GM12878 (cell line): ENCODE measurements at places on chromosomes 3 and 15. TPM values are rescaled to one million over a fixed set of nuclear protein-coding genes. Genes with fewer than 3 reads are reported as not detected.
A peak's percentile ranks its signal among the peaks of the same experiment; 100 is the strongest.

- DNase-seq: no peak
Measured at GRCh38 chr15:91894606-91895005, 41.1 kb downstream of the SLCO3A1 start.

The CATSPER2 gene
- 2.0 and 3.5 TPM in 2 replicates for polyA plus RNA-seq

DNA sequence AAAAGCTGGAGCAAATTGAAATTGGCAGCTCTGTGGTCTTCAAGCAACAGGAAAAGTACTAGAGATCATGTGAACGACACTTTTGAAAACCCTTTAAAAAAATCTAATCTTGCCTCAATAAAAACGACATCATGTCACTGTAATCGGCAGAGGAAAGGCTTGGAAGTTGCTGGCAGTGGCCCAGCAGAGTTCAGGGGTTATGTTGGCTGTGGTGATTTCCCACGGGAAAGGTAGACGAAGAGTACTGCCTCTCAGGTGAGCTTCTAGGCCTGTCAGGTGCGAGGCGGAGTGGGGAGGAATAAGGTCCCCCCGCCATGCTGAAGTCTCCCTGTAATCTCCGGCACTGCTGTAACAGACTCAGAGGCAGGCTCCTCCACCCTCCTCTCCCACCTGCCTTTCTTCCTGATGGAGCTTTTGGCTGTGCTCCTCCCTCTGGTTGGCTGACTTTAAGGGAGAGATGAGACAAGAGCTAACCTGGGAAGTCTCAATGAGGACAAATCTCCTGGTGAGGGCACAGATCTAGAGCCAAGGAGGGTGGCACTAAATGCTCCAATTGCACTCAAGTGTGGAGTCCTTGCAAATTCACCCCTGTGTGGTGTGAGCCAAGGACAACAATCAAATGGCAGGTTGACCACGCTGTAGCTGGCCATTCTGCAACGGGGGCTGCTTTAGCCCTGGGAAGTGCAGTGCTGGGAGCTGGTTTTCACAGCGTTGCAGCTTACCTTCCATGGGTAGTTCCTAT lies 18.7 kb upstream of the HES1 start:
- DNase-seq: no peak

DNA sequence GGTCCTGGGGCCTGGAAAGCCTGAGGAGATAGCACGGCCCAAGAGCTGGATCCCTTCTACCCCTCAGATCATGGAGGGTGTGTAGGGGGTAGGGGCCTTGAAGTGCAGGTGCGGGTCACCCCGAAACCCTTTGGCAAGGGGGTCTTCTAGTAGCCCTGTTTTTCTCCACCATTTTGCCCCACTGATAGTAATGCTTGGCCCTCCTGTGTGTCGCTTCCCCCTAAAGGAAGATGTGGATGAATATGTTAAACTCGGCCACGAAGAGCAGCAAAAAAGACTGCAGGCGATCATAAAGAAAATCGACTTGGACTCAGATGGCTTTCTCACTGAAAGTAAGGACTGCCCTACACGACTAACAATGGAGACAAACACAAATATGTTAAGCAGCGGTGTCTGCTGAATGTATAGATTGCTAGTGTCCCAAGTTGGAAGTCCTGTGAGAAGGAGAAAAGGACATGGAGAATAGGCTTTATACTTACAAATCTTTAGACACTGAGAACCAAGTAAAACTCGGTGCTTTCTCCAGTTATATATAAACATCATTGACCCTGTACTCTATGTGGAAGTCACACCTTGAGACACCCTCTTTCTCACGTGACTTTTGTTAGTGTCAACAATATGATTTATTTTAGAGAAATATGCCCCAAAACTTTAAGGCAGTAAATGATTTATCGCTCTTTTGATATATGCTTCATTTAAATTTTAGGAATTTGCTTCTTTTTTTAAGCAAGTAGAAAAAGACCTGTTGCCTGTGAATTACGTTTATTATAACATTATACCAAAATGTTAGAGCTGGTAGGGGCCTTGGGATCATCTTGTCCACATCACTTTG lies 802 bp downstream of the RCN2 start:
- no peak for DNase-seq

DNA sequence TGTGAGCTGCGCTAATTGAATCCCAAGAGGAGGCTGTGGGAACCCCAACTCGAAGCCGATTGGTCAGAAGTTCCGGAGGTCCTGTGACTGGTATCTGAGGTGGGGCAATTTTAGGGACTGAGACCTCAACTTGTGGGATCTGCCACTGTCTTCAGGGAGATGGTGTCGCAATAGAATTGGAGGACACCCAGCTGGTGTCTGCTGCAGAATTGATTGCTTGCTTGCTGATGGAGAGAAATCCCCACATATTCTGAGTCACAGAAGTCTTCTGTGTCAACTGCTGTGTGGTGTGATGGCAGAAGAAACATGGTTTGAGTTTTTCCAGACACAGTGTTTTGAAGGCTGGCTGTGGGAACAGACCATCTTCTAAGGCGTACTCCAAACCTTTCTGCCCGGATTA lies 99.7 kb upstream of the PLXNA1 start:
- DNase-seq: no peak

GRCh38 chr3:184800349-184800930 lies 11.5 kb upstream of the VPS8 start:
- DNase-seq: no peak

GRCh38 chr15:96413657-96414056 lies 83.2 kb downstream of the NR2F2 start:
- DNase-seq: no peak

GRCh38 chr3:62601238-62602070 lies 228.1 kb upstream of the FEZF2 start:
- DNase-seq: no peak

The LEKR1 gene
- 2.6 and 4.1 TPM in 2 replicates for polyA plus RNA-seq

The FAM81A gene
- polyA plus RNA-seq: 34.5 and 36.9 TPM in 2 replicates

The ZNF660 gene
- 1.6 and 2.6 TPM in 2 replicates for polyA plus RNA-seq

DNA sequence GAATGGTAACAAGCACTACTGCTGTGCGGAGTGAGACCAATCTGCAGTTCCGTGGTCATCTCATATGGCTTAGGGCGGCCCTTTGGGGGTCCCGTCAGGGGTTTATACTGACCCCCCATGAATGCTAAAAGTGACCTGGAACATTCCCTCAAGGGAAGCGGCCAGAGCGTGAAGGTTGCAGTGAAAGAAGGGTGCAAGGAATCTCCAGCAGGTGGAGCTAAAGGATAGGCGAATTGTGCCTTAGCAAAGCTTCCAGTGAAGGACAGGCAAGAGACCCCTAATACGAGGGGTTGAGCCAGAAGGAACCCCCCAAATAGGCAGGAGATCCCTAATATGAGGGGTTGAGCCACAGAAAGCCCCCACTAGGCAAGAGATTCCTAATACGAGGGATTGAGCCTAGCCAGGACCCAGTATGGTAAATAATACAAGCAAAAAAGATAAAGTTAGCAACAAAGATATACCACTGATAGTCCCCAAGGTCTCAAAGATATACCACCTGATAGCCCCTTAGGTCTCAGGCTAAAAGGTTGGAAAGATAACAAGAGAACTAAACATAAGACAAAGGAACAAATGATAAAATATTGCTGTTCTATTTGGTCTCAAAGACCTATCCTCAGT lies 32.8 kb downstream of the ZNF589 start:
- DNase-seq: peak; percentile 30

GRCh38 chr15:77354063-77354462 lies 65.8 kb downstream of the PEAK1 start:
- no peak for DNase-seq

The GLCE gene
- polyA plus RNA-seq: 2.2 and 2.8 TPM in 2 replicates

The CLDND1 gene
- 154 TPM in 2 replicates for polyA plus RNA-seq

- no peak for DNase-seq
Measured at GRCh38 chr3:125381314-125381713, 6.2 kb upstream of the ZNF148 start.

The ANKRD63 gene
- polyA plus RNA-seq: not detected in 2 replicates

- DNase-seq: no peak
Measured at GRCh38 chr15:62241135-62241770, 76.2 kb upstream of the C2CD4B start.

DNA sequence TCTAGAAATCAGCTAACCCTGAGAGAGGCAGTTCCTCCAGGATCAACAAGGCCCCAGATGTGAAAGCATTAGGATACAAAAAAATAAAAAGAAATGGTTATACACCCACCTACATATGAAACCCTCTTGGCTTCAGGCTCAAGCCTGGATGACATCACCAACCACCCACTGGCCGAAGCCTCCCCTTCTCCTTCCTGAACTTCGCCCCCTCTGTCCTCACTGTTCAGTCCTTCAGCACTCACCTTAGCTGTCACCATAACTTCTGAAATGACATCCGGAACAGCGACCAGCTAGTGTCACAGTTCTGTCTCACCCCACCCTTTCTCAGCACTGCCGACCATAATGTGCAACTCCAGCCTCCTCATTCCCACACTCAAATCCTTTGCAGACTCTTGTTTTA lies 98.7 kb downstream of the PLCH1 start:
- no peak for DNase-seq

The ZNF774 gene
- polyA plus RNA-seq: 0.98 and 1.8 TPM in 2 replicates

The TMEM212 gene
- polyA plus RNA-seq: not detected in 2 replicates

The SMCO1 gene
- not detected in 2 replicates for polyA plus RNA-seq

GRCh38 chr15:67812241-67812644 lies 13.1 kb upstream of the SKOR1 start:
- DNase-seq: no peak

DNA sequence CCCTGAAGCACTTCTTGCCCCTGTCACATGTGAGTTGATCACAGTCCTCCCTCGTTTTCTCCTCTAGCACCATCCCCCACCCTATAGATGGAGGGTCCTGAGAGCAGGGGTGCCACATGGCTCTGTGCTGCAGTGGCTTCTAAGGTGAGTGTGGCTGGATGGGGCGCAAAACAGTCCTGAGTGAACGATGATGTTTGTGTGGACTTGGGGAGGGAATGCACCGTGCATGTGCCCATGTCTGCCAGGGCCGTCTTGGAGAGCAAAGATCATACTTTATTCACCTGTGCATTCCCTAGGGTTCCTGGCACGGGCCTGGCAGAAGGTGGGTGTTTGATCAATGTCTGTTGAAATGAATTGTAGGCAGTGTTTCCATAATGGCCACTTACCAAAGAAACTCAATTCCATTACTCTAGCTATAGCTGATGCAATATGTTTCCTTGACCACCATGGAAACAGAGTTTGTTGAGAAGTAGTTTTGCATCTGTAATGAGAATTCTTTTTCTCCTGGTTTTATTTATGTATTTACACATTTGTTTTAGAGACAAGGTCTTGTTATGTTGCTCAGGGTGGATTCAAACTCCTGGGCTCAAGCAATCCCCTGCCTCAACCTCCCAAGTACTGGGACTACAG lies 58.0 kb downstream of the ABTB1 start:
- DNase-seq: no peak

GRCh38 chr3:193418576-193419373 lies 40.2 kb upstream of the ATP13A5 start:
- DNase-seq: no peak

GRCh38 chr3:26768068-26768651 lies 145.6 kb downstream of the LRRC3B start:
- DNase-seq: no peak

The MORC1 gene
- polyA plus RNA-seq: not detected in 2 replicates

DNA sequence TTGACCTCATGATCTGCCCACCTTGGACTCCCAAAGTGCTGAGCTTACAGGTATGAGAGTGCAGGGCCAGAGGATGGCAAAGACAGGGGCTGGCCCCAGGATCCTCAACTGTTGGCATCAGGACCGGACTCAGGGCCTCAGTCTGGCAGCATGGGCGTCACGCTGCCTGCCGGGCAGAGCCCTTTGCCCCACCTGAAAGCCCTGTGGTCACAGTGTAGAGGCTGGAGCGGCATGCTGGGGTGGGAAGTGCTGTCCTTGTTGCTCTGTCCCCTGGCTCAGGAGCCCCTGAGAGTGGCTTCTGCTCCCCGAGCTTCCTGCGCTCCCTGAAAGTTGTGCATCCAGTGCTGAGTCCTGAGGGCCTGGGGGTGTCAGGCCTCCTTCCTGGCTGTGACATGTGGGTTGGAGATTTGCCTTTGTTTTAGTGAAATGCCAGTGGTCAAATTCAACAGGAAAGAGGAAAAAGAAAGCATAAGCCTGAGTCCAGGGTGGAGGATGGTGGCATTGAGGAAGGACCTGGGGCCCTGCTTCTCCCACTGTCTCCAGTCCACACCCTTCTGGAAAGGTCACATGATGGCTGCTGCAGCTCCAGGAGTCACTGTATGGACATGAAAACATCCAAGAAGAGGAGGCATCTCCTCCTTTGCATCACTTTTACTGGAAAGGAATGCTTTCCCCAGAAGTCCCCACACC lies 147.2 kb downstream of the OR4M2 start:
- no peak for DNase-seq

- DNase-seq: no peak
Measured at GRCh38 chr3:20552605-20553275, 366.7 kb upstream of the SGO1 start.

The BSN gene
- polyA plus RNA-seq: 0.01 and 0.03 TPM in 2 replicates

The CSPG5 gene
- polyA plus RNA-seq: not detected in 2 replicates

The FGF12 gene
- not detected in 2 replicates for polyA plus RNA-seq

GRCh38 chr3:151709847-151710246 lies 23.9 kb upstream of the AADACL2 start:
- DNase-seq: no peak

DNA sequence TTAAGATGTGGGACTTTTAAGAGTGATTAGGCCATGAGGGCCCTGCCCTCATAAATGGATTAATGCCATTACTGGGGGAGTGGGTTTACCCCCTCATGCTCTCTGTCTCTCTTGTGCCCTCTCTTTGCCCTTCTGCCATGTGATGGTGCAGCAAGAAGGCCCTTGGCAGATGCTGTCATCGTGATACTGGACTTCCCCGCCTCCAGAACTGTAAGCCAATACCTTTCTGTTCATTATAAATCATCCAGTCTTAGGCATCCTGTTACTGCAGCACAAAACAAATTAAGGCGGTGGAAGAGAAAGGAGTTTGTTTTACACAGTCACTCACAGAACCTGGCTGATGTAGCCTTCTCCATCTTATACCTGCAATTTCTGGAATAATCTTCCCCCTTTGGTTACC lies 360.3 kb upstream of the TBL1XR1 start:
- no peak for DNase-seq

- DNase-seq: no peak
Measured at GRCh38 chr3:21049334-21050062, 701.5 kb downstream of the ZNF385D start.

DNA sequence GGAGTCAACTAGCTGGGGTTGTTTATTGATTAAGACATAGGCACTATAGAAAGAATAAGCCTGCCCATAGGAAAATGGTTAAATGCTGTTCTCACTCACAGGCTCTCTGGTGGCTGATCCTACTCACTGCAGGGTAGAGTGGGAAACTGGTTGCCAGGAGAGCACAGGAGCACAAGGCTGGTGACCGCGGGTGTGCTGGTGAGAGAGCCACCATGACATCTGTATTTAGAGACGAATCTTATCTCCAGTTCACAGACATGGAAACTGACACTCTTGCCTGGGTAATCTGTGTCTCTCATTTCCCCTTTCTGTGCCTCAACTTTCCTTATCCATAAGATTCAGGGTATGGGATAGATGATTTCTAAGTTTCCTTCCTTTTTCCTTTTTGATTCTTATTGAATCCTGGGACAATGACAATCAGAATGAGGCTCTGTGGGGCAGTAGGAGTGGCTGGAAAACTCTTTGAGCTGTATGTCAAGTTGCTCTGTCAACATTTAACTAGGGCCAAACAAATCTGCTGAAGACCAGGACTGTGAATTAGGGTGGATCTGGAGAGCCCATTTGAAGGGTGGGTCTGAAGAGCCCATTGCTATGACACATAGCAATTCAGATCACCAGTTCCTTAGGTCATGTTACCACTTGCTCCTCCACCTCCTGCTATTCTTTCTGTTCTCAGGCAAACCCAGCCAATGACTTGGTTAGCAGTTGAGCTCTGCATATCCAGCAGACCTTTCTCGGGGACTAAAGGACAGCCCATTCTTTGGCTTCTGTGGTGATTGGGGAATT lies 286.1 kb upstream of the TBL1XR1 start:
- DNase-seq: no peak
